T-cell (primary cell): ENCODE measurements at places on chromosomes 2 and 18.

GRCh38 chr2:226873826-226874225 is 38.0 kb downstream of the RHBDD1 start:
- no peak for DNase-seq

DNA sequence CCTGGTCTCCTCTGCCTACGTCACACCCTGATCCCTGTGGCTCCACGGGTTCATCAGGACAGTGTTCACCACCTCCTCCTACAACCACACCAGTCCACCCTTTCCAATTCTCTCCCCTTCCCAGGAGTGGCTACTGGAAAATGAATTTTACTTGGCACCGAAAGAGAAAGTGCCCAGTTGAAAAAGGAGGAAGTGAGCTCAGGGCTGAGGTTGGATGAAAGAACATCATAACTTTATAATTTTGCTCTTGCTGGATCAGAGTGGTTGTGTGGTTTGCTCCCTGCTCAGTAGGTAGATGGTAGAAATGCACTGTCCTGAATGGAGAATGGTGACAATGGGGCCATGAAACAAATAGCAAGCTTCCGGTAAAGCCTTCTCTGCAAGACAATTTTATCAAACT is 140.3 kb upstream of the DDX18 start:
- DNase-seq = no peak

DNA sequence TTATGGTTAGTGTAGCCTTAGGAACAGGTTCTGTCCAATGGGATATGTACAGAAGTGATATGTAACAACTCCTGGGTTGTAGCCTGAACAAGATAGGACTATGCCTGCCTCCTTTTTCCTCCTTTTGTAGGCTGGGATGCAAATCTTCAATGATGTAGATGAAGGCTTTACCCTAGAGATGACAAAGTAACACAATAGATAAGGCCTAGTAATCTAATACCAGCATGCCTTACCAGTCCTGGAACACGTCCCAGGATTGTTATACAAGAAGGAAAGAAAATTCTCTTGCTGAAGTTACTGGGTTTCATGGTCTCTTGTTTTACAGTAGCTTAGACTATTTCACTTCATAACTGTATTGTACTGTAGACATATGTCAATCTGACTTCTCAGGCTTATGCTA is 192.1 kb downstream of the OTX1 start:
- DNase-seq = no peak

DNA sequence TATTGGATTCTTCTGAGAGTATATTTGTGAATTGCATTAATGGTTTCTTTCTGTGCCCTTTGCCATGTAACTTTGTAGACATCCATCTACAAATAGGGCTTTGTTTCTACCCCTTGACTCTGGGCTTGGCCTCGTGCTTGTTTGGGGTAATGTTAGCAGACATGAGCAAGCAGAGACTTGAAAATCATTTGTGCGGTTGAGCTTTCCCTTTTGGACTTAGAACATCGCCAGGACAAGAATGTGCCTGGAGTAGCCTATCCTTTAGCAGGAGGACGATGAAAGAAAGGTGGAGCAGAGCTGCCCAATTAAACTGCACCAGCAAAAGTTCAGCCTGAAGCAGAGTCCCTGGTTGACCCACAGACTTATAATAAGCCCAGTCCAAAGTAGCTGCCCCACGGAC is 785.9 kb downstream of the EPHA4 start:
- DNase-seq = no peak
